ENCODE measurements at places on chromosomes 1 and 21.

DNA sequence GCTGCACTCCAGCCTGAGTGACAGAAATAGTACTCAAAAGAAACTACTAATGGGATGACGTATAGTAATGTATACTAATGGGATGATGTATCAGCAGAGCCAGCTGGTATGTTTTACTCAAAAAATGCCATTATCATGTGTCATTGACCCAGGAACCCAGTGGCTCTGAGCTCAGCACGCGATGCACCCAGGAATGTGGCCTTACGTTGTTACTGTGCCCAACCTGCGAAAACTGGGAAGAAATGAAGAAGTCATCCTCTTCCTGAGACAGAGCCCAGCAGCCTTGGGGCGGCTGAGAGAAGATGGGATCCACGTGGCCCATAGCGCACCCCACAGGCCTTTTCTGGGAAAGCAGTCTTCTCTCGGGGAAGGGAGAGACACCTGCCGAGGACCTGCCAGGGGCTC lies 8.8 kb downstream of the UBE2J2 start:
- no peak for DNase-seq

GRCh38 chr1:247362153-247362552 lies 30.5 kb upstream of the ZNF496 start:
- DNase-seq: no peak

DNA sequence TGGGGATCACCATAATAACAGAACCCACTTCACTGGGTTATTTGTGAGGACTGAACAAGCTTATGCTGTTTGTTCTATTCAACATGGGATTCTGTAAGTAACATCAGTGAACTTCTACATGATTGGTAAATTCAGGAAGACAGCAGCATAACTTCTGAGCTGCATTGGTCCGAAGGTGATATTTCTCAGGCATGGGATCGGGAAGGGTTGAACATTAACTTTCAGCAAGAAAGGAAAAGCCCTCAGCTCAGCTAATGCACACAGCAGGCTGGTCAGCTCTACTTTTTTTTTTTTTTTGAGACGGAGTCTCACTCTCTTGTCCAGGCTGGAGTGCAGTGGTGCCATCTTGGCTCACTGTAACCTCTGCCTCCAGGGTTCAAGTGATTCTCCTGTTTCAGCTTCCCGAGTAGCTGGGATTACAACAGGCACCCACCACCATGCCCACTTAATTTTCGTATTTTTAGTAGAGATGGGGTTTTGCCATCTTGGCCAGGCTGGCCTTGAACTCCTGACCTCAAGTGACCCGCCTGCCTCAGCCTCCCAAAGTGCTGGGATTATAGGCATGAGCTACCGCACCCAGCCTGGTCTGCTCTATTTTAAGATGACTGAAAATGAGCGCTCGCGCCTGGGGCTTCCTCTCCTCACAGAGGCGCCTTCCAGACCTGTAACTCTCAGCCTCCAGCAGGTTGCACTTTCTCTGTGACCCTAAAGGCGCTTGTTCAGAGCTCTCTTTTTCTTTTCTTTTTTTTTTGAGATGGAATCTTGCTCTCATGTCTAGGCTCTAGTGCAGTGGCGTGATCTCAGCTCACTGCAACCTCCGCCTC lies 42.2 kb downstream of the ECE1 start:
- no peak for DNase-seq

DNA sequence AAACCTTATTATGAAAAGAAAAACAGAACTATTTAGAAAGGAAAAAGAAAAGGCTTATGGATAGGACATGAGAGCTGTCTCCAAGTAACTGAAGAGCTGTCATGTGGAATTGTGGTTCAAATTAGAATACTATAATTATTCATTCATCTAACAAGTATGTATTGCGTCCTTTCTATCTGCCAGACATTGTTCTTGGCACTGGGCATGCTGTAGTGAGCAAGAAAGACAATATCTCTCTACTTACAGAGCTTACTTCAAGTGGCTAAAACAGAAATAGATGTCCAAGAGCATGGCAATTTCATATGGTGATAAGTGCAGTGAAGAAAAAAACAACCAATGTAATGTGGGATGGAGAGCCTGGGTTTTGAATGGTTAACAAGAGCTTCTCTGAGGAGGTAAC lies 413.0 kb downstream of the DPYD start:
- no peak for DNase-seq

- DNase-seq: no peak
Observed at GRCh38 chr1:167635156-167635648, 5.2 kb downstream of the RCSD1 start.

- DNase-seq: no peak
Observed at GRCh38 chr1:235822685-235823084, 44.0 kb downstream of the LYST start.

DNA sequence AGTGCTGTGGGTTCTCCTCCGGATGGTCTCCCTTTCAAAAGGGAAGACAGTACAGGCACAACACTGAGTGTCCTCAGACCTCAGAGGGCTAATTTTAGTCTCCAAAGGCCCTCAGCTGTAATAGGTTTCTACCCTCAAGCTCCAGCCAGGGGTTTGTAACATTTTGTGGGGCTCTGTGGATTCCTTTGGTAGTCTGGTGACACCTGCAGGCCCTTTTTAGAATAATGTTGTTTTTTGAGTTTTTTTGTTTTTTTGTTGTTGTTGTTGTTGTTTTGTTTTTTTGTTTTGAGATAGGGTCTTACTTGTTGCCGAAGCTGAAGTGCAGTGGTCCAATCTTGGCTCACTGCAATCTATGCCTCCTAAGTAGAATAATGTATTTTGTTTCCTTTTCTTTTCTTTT lies 15.0 kb upstream of the TMEM201 start:
- no peak for DNase-seq

DNA sequence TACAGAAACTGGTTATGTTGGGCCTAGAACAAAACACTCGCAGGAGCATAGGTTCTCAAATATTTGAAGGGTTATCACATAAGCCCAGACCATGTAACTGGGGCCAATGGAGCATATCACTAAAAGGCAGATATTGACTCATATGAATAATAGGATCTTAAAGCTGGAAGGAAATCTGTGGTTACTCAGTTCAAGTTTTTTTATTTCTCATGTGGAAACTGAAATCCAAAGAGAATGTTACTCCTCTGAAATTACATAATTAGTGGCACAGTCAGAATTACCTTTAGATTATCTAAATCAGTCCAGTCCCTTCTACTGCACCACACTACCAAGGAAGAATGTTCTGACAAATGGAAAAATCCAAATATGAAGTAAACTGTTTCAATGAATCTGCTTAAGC lies 12.0 kb downstream of the SLAMF8 start:
- peak; percentile 11 for DNase-seq

DNA sequence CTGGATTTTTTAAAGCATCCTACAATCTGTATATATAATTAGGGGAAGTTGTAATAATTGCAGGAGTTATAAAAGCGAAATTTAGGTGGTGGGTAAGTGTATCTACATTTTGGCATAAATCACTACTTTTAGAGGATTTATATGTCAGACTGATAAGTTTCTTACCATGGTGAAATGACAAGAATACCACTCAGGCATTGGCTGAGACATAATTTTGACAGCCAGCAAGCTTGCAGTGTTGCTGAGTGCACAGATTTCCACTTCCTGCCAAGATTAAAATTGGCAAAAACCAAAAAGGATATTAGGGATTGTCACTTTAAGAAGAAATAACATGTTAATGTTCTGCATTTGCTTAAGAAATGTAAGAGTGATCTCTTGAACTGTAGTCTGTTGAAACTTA lies 28.2 kb downstream of the NFIA start:
- no peak for DNase-seq

DNA sequence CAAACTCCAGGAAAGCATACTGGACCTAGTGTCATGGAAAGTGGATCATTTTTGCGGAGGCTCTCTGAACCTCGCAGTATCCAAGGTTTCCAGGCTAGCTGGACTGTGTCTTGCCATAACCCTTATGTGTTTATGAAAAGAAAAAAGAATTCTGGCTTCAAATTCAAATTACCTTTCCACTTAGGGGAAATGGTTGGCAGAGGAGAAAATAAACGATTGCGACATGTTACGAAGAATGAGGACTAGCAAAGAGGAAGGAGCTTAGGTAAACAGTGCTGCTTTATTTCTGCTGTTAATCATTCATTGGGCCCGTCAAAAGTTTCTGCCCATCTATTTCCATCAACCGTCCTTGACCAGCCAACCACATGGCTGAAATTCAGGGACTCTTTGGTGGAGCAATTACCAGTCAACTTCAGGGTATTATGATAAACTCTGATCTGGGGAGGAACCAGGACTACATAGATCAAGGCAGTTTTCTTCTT lies at the start of gene C4BPA:
TSS of gene C4BPA (plus strand) at position 342 of the 482 bp plus-strand sequence. CDS start 8,793 bp downstream, outside the sequence.
- no peak for DNase-seq

DNA sequence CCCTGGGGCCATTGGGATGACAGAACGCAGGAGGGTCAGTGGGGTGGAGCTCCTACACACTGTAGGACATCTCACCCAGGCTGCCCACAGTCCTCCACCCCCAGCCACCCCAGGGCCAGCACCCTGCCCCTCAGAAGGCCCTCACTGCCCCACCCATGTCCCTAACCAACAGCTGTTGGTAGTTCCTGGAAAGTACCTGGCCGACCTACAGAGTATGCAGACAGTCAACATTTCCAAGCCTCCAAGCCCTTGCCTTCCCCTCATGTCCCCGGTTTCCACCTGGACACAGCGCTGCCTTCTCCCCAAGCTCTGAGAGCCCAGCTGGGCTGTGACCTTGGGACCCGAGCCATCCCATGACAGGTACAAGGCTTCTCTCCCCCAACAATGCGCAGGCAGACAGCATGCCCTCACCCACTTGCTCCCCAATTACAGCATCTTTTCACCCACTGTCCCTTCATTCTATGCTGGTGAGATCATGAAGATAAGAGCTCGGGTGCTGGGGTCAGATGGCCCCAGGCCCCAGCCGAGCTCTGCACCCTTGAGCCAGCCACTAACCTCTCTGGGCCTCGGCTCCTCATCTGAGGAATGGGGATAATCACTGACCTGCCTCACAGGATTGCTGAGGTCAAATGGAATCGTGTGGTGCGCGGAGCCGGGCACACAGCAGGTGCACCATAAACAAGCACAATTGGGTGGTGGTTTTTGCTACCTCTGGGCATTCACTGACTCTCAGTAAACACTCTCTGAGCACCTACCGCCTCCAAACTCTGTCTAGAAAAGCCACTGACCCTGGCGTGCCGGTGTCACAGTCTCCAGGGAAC lies 11.2 kb downstream of the LAPTM5 start:
- no peak for DNase-seq

- no peak for DNase-seq
Observed at GRCh38 chr21:21460979-21461378, 462.8 kb downstream of the NCAM2 start.

DNA sequence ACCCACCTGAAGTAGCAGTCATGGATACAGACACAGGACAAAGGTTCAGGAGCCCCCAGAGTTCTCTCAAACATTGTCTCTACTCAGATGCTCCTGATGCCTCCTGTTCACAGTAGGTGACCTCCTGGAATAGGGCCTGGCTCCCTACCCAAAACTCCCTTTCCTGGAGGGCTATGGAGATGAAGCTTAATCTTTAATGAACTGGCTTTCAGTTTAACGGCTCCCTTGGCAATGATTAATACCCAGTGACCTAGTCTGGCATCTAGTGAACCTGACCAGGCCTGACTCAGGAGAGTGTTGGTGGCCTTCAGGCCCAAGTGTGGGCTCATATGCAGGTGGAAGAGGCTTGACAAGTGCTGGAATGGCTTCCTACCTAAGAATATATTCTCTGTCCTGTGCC lies 65.2 kb upstream of the TRABD2B start:
- DNase-seq: no peak

GRCh38 chr21:36125512-36126207 lies 9.2 kb upstream of the CBR3 start:
- peak; percentile 69 for DNase-seq

- peak; percentile 62 for DNase-seq
Observed at GRCh38 chr1:102970496-102971078, 137.7 kb downstream of the COL11A1 start.

- no peak for DNase-seq
Observed at GRCh38 chr1:25008192-25008485, 78.1 kb upstream of the RUNX3 start.

DNA sequence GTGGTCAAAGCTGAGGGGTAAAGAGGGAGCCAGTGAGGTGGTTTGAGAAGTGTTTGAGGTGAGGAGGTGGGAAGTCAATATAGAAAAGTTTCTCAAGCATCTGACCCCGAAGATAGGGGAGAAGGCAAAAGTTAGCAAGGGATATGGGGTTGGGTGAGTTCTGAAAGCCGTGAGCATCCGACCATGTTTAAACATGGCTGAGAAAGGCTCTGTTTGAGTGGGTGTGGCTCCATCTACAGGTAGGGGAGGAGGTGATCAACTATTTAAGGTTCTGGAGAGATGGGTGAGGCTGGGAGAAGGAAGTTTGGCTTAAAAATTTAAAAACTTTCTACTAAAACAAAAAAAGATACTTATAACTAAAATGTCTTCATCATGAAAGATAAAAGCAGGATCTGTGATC lies 273.8 kb downstream of the KCNJ6 start:
- DNase-seq: peak; percentile 47

DNA sequence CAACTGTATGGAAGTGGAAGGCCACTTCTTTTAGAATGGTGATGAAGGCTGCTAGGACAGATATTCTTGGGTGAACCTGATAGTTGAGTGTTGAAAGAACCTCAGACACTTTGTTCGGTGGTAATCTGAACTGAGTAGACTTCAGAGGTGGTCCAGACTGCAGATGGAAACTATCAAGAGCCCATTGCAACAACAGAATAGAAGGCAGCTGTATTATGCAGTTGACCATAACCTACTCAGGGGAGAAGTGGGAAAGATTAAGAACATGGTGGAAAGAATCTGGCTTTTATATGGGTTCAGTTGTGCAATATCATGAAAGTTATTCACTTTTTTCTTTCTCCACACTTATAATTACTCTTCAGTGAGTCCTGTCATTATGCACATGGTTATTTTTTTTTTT lies 194.0 kb downstream of the KCNK2 start:
- DNase-seq: no peak

DNA sequence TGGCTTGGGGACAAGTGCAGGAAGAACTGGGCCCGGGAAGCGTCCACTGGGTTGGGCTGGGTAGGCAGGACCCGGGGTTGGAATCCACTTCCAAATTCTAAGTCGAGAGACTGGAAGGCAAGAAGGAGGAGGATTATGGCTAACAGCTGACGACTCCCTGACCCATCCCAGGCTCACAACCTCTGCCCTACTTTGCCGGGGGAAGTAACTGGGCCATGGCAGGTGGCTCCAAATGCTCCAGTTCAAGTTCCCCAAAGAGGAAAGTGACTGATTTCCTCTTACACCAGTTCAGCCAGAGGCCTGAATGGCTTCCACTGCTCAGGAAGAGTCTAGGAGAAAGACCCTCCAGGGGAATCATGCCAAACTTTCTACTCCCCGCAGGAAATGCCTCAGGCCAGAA lies 11.4 kb downstream of the EMC1 start:
- DNase-seq: no peak

Measured in activated CD4-positive, alpha-beta T cell treated with anti-CD3 and anti-CD28 coated beads, Interleukin-2, Interleukin-6, amounts not matched to agents 100 ng/mL and 50 ng/mL, durations not matched to agents 16 hours and 8 hours (primary cell).